Stimulated activated CD4-positive, alpha-beta T cell treated with anti-CD3 and anti-CD28 coated beads, Interleukin-15, amount 100 ng/mL, for 1 hour (primary cell): ENCODE measurements at places on chromosomes 11 and 22.

DNA sequence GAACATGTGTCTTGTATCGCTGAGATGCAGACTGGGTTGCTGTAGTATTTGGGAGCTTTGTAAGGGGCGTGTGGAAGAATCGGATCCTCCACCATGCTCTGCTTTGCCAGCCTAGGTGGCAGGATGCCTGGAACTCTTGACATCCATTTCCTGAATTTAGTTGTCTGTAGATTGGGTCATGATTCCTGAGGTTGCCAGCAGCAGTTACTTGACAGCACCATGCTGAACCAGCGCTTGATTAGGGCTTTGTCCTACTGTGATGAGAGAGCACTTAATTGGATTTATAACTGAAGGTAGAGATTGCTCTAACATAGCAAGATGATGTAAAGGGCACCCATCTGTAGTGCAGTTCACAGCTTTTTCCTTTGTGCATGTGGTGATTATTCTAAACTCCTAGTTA is 75.6 kb upstream of the HORMAD2 start:
- DNase-seq: no peak

DNA sequence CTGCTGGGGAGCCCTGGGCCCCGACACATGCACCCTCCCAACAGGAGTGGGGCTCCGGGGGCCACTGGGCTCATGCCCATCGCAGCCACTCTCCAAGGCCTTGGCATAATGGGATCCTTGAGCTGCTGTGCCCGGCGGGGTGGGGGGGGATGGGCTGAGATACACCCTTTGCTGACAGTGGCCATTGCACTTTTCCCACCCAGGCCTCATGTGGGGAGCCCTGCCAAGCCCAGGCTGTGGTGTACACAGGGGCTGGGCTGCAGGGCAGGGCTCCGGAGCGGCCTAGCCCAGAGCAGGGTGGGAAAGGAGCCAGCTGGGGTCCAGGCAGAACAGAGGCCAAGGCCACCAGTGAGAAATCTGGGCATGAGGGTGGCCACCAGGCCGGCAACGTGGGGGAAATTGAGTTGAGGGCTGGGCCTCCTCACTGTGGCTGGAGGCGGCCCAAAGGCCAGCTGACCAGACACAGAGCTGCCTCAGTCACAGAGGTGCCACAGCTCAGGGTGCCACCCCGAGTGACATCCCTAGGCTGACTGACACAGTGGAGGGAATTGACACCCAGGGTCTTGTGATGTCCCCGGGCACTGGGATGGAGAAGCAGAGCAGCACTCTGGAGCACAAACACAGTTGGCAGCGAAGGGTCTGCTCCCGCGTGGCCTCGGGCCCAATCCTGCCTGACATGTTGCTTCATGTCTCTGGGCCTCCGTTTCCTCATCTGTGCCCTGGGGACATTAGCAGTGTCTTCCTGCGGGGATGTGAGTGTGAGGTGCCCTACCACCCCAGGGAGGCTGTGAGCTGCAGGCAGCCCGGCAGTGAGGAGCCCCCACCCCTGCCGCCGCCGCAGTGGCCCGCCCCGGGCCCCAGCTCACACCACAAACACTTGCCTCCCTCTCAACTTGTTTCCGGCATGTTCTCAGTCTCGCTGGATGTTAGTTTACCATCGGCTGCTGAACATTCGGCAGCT is 30.4 kb downstream of the RTN4R start:
- no peak for DNase-seq

- DNase-seq: no peak
Measured at GRCh38 chr22:40030758-40031095, 36.0 kb downstream of the FAM83F start.

GRCh38 chr11:64534950-64535349 is 56.1 kb upstream of the SLC22A12 start:
- DNase-seq: no peak
